Activated T-helper 1 cell treated with Interleukin-2 at 50 U/mL for 16 hours (primary cell): ENCODE measurements at places on chromosomes 5 and 9.

DNA sequence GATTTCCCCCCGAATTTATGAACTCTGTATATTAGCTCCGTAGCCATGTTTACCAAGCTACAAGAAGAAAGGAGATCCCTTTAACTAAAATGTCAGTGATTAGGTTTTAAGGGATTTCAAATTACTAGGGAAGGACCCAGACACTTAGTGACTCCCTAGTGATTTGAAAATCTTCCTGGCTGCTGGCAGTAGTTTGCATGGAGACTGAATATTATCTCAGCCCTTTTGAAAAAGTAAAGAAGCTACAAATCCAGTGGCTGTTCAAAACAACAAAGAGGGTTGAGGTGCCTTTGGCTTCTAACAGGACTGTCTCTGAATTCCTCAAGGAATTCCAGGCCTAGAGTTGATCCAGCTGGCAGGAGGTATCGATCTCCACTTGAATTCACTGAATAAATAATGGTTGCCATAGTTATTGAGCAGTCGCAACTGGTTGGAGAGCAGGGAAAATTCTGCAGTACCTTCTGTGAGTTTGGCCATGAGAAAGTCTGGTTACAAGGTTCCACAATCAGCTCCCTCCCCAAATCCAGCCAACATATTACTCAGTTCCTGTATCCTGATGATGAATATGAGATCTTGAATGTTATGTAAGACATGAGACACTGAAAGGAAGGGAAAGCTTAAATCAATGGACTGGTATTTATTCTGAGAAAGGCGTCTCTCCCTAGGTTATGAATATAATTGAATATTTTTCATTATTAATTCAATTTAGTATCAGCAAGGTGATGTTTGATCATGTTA, 37.7 kb downstream of the NR4A3 start:
- no peak for DNase-seq

- DNase-seq: no peak
Measured at GRCh38 chr9:89768650-89769071, 163.8 kb downstream of the GADD45G start.

GRCh38 chr5:124697933-124698591, 48.4 kb downstream of the ZNF608 start:
- no peak for DNase-seq

DNA sequence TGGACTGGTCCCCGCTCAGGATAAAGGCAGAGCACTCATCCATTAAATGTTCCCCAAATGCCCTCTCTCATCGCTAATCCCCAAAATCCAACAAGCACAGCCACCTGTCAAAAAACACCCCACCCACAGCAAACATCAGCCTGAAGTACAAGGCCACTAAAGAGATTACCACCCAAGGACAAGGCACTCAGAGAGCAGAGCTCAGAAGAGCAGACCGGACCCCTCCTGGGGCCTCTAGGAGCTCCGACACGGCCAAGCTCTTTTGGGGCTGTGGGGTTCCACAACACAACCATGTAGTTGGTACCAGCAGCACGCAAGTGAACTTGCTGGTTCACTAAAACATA, 9.8 kb downstream of the VDAC1 start:
- DNase-seq: no peak

DNA sequence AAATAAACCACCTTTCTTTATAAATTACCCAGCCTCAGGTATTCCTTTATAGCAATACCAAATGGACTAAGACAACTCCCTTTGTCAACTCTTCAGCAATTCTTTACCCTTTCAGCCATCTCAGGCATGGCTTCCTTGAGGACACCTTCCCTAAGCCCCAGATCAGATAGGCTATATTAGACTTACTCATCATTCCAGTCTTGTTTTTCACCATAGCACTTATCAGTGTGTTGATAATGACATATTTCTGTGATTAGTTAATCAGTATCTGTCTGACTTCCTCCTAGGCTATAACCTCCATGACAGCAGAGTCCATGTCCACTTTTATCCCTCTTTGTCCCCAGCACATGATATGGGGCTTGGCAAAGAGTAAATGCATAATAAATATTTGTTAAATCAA, 238.1 kb downstream of the ACTL7B start:
- DNase-seq: no peak

- no peak for DNase-seq
Measured at GRCh38 chr5:68251386-68251785, 35.8 kb downstream of the PIK3R1 start.

GRCh38 chr9:107548298-107549142, 59.0 kb upstream of the KLF4 start:
- DNase-seq: no peak

DNA sequence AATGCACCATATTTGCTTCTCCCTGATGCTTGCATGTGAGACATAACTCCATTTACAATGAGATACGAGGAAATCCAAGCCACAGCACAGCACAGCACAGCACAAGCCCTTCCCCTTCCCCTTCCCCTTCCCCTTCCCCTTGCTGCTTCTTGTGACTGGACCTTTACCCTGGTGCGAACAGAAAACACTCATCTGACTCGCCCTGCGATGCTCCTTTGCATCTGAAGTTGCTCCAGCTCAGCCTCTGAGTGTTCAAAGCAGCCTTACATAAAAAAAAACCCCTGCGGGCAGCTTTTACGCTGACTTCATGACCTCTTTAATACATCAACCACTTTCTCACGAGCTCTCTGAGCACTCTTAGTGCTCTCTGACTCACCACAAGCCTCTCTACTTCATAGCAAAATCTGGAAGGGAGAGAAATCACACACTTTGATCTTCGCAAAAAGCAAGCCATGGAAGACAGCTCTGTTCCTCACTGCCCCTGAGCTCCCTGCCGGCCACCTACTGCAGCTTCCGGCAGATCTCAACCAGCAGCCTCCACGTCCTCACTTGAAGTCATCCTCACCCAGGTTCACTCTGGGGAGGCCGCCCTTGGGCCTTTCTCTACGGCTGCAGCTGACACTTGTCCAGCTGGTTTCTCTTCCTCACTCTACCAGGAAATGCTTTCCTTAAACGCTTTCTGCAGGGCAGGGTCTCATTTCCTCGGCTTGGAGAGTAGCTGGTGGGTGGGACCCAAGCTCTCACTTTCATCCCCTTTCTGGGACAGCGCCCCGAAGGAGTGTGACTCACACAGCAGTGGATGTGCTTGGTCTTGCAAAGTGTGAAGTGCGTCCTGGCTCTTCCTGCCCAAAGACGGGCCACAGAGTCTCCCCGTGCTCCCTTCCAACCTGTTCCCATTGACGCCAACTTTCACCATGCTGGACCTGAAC, 5.3 kb downstream of the SLC34A1 start:
- DNase-seq: peak; percentile 30

GRCh38 chr5:72604798-72605154, 97.6 kb upstream of the ZNF366 start:
- DNase-seq: no peak
